Activated T-cell treated with anti-CD3 and anti-CD28 coated beads, Interleukin-2, amount 50 U/mL, for 24 hours (primary cell): ENCODE measurements at places on chromosomes 13 and 19.

DNA sequence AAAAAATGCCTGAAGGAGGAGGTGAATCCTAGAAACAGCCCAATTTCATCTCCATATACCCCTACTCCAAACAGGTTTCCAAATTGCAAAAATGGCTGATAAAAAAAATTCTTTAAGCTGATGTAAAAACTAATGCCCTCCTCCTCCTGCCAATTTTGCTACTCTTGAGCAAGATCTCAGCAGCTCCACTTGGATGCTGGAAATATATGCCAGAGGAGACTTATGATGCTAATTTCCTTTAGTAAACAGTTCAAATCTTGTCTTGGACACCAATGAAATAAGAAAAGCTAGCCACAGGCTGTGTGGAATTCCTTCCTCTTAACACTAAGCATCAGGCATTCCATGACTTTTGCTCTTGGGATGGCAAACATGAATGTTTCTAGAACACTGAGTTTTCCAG is 67.5 kb downstream of the INSR start:
- H3K27me3 ChIP-seq: peaks cover 20% of the 10 kb centered on the region
- H3K27ac ChIP-seq: no peak overlapping the region
- peaks cover 8% of the 10 kb centered on the region for H3K4me1 ChIP-seq
- DNase-seq: no peak
- H3K36me3 ChIP-seq: no peaks in the 10 kb centered on the region

DNA sequence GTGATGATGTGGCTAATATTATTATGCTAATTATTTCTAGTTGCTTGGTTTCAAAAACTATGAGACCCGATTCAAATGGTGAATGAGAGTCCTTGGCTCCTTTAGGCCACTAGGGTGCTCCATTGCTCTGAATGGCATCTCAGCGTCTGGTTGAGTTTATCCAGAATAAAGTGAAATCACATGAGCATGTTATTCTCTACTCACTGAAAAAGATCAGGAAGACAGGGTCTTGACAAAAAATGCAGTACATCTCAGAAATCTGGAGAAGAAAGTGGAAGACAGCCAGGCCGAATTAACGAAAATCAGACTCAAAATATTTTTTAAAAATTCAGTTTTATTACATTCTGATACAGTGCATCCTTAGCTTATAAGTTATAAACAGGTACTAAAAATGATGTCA is 516.2 kb downstream of the MYO16 start:
- H3K4me1 ChIP-seq: no peaks in the 10 kb centered on the region
- no peak overlapping the region for H3K27ac ChIP-seq
- no peaks in the 10 kb centered on the region for H3K36me3 ChIP-seq
- H3K4me3 ChIP-seq: no peak overlapping the region

GRCh38 chr19:37989855-37990254 is 82.8 kb downstream of the SIPA1L3 start:
- no peak overlapping the region for H3K27ac ChIP-seq
- H3K4me1 ChIP-seq: peaks cover 19% of the 10 kb centered on the region
- no peaks in the 10 kb centered on the region for H3K27me3 ChIP-seq
- peaks cover 2% of the 10 kb centered on the region for H3K36me3 ChIP-seq
- no peak for DNase-seq
- no peak overlapping the region for H3K4me3 ChIP-seq

- DNase-seq: no peak
- H3K4me1 ChIP-seq: peaks cover 4% of the 10 kb centered on the region
- no peak overlapping the region for H3K4me3 ChIP-seq
- H3K36me3 ChIP-seq: peaks cover 38% of the 10 kb centered on the region
- no peaks in the 10 kb centered on the region for H3K27me3 ChIP-seq
Measured at GRCh38 chr13:41710771-41711170, 250.1 kb downstream of the VWA8 start.

GRCh38 chr13:103273825-103274224 is 207.6 kb upstream of the SLC10A2 start:
- no peak overlapping the region for H3K27ac ChIP-seq
- no peaks in the 10 kb centered on the region for H3K4me1 ChIP-seq
- H3K27me3 ChIP-seq: no peaks in the 10 kb centered on the region
- H3K36me3 ChIP-seq: no peaks in the 10 kb centered on the region
